ENCODE measurements at places on chromosomes 2 and 18.

DNA sequence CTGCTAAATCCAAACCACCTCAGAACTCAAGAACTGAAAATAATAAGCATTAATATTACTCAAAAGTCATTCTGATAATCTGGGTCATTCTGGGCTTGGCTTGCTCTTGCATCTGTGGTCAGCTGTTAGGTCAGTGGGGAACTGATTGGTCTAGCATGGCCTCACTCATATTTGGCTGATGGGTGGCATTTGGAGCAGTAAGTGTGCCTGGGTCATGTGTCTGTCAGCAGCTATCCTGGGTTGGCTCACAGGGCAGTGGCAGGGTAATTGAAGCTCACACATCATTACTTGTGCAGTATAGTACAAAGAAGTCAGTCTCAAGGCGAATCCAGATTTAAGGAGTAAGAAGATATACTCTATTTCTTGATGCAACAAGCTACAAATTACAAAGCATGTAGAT, 9.6 kb downstream of the RPL37A start:
- no peak for DNase-seq

DNA sequence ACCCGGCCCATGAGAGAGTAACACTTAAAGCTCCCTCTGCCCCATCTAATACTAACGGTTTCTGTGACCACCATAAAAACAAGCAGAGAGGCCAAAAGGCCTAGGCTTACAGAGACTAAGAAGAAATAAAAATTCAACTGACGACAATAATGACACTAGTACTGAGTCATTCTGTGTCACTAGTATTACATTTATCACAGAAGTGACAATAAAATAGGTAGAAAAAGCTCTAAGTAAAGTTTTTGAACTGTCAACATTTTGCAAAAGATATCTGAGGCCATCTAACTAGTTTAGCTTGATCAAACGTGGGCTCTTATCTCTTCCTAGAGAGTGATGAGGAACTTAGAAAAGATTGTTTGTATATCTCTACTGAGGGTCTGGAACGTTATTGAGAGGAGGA, 35.6 kb downstream of the AP1S3 start:
- DNase-seq = no peak

GRCh38 chr18:77114415-77115191, 18.0 kb downstream of the MBP start:
- DNase-seq = peak; percentile 93

DNA sequence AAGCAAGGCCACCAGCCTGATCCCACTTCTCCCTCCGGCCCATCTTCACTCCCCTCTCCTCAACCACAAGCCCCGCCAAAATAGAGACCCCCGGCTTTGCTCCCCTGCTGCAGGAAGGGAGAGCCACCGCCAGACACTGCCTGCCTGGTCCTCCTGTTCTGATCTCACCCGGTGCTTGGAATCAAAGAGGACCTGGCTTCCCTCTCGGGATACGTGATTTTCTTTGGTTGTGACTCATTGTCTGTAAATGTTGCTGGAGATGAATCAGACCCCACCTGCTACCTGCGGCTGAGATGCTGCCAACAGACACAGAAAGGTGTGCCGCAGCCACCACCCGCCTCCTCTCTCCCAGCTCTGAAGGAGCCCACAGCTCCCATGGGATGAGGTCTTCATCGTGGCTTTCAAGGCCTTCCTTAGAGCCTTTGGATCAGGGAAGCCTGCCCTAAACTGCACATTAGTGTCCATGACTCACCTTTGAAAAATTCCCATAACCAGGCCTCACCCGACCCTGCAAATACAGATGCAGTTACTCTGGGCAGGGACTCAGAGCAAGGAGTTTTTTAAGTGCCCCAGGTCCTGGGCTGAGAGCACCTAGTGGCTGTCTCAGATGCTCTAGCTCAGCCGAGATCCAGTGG, 79.4 kb upstream of the ZNF532 start:
- no peak for DNase-seq

GRCh38 chr2:188201639-188202038, 90.0 kb upstream of the GULP1 start:
- no peak for DNase-seq

- no peak for DNase-seq
Observed at GRCh38 chr2:185372188-185372587, 366.4 kb upstream of the FSIP2 start.

Measured in Right ventricle myocardium superior (tissue), 1 donor.